ENCODE measurements at places on chromosomes 2 and 18.

DNA sequence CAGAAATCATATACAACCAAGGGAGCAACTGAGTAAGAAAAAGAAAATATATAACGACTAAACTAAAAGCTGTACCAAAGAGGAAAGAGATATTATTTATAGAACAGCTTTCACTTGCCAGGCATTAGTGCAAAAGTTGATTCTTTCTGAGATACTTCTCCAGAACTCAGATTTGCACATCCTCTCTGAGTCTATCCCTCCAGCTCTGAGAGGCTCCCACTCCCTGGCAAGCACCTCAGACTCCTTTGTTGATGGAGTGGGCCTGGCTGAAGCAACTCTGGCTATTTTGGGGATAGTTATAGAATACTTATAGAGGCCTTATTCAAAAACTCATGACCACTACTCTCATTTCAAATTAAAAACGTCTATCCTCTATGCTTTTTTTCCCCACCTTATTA is 501.6 kb upstream of the TNP1 start:
- no peak for DNase-seq

DNA sequence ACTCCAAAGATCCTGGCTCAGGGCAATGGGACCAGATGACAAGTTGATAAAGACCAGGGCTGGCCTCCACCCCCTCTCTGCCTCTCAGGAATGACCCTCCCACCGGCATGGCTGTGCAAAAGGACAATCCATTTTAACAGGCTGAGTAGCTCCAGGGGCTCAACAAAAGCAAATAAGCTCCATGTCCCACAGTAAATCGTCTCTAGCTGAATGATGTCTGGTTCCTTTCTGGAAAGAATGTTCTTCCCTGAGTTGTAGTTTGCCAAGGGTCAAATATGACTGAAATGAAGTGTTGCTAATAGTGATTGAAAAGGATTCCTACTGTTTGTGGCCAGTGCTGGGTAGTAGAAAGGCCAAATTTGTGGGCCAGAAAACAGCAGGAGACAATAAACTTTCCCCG is 434.4 kb upstream of the ETAA1 start:
- no peak for DNase-seq

GRCh38 chr18:79739440-79739778 is 58.3 kb upstream of the KCNG2 start:
- DNase-seq: no peak

GRCh38 chr2:148495586-148495985 is 149.0 kb upstream of the EPC2 start:
- DNase-seq: no peak

DNA sequence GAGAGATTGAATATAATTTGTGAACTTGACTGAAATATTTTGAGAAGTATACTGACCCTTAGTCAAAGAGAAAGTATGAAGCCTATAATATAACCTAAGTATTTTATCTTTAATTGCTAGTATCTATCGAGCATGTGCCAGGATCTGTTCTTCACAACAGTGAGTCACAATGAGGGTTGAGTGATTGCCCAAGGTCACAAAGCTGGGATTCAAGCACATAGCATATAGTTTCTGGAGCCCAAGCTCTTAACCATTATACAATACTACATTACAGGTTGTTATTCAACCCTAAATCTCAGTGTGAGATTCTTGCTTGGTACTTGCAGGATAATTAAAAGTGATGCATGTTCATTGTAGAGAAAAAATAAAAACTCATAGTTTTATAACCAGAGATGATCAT is 97.2 kb downstream of the RAB3GAP1 start:
- no peak for DNase-seq

DNA sequence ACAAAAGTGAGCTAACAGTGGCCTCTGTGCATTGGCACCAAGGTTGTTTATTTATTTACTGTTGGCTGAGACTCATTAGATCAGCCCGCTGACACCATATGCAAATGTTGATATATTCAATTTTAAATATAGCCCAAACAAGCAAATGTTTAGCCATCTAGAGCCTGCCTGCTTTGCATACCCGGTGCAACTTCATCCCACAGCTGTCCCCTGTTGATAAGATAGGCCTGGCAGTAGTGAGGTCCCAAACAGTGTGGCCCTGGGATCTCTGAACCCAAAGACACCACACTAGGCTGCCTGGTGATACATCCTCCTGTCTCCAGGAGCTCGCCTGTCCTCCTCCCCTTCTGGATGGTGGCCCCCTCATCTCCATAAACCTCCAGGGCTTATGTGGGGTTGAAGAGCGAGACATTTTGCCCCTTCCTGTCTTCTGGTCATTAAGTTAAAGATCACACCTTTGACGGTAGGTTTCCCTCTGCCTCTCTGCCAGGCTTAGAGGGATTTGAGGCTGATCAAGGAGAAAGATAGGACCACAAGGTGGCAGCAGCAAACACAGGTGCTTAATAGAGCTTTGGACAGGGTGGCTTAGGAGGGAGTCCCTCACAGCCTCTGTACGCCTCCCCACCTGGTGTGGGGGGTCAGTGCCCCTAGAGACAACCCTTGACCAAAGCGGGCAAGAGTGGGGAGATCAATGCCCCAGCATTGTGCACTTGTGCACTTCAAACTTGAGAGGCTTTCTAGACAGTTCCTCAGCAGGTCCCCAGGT is 23.7 kb upstream of the MYO5B start:
- DNase-seq: peak; percentile 56

DNA sequence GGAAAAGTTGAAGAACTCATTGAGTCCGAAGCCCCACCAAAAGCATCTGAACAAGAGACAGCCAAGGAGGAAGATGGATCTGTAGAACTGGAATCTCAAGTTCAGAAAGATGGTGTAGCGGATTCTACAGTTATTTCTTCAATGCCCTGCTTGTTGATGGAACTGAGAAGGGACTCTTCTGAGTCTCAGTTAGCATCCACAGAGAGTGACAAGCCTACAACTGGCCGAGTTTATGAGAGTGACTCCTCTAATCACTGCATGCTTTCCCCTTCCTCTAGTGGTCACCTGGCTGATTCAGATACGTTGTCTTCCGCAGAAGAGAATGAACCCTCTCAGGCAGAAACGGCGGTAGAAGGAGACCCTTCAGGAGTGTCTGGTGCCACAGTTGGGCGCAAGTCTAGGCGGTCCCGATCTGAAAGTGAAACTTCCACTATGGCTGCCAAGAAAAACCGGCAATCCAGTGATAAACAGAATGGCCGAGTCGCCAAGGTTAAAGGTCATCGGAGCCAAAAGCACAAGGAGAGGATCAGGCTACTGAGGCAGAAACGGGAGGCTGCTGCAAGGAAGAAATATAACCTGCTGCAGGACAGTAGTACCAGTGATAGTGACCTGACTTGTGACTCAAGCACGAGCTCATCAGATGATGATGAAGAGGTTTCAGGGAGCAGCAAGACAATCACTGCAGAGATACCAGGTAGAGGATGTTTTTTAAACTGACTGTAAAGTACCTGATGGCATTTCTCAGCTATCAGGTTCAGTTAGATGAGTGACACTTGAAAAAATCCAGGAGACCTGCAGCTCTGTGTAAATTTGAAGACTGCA is 111.9 kb downstream of the HAUS1 start:
- DNase-seq: no peak

- no peak for DNase-seq
Observed at GRCh38 chr2:64996871-64997307, 7.7 kb downstream of the SLC1A4 start.

DNA sequence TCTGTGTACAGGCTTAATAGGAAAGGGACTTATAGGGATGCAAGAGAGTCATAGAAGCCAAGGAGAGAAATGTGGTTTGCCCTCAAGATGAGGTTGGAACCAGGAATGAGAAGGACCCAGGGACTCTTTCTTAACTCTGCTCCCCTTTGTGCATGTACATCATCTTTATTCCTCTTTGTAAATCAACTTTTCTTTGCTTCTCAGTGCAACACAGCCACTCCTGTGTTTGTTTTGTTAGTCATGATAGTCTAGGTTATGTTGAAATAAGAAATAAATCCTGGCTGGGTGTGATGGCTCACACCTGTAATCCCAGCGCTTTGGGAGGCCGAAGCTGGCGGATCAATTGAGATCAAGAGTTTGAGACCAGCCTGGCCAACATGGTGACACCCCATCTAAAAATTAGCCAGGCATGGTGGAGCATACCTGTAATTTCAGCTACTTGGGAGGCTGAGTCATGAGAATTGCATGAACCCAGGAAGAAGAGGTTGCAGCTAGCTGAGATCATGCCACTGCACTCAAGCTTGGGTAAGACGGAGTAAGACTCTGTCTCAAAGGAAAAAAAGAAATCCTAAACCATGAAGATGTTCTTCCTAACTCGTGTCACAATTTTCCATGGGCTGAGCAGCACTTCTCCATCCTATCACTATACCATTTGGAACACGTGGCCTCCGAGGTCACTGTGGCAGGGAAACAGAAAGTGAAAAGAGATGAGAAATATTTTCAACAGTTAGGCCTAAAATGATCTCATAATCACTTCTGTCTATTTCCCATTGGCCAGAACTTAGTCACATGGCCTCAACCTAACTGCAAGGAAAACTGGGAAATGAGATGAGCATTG is 73.0 kb upstream of the TMEM17 start:
- DNase-seq: no peak

DNA sequence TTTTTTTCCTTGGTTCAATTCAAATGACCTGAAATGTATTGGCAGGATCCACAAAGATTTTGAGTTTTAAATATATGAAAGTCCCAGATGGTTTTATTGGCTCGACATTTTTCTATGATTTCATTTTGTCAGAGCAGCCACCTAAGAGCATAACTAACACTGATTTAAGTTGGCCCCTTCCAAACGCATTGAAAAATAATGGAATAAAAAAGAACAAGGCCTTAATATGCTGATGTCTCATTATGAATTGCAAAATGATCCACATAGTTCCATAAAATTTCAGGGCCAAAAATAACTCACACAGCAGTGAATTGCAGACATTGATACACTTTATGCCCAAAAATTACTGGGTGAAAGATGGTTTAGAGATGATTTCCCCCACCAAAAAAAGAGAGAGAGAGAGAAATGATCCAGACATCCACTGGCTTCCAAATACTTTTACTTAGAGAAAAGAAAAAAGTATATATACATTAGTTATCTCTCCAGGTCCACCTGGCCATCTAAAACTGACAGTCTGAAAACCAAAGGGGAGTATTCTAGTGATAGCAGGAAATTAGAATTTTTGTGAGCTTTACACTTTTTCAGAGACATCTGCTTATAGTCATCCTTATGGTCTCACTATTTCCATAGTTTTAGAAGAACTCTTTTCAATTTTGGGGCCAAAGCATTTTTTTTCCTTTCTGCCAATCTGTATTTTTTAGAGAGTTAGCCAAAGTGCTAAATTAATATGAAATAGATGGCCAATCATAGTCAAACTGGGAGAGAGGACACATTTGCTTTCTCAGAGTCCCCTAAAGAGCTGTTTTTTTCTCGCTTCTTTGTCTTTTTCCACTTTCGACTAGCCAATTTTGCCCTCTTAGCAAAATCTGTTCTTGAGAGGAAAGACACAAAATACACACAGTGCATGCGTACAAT is 213.5 kb upstream of the RND3 start:
- DNase-seq: no peak

All from activated naive CD4-positive, alpha-beta T cell treated with anti-CD3 and anti-CD28 coated beads, Interleukin-2, amount 10 ng/mL, durations not matched to agents 7 days and 5 days (primary cell).